Dorsolateral prefrontal cortex (tissue), 122 donors: ENCODE measurements at places on chromosomes 3 and 15.

DNA sequence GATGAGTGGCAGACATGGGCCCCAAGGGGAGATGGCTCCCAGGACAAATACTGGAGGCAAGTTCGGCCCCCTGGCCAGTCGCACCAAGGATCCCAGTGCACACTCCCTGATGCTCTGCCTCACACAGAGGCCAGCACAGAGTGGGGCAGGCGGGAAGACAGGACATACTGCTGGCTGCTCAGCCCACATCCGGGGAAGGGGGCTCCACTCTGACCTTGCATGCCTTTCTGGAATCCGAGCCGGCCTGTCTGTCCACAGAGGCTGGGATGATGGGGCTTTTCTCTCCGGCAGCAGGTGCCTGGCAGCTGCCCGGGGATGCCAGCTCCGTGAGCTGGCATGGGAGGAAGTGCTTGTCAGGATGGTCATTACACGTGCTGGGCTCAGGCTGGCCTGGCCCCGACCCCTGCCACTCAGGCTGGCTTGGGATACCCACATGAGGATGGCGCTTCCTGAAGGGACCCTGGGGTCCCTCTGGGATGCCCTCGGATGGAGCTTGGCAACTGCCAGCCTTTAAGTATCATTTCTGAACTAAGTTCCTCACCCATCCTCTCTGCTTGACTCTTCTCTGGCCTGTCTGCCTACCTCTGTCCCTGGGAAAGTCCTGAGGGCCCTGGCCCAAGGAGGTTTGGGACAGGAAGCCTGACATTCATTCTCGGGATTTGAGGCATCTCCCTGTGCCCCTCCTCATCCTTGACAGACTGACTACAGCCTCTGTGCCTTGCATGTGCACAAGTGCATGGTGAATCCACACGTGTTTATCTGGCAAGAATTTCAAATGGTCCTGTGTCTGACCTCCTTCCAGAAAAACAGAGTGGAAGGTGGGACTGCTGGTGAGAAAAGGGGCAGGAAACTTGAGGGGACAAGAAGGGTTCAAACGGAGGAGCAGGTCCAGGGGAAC lies 46.5 kb downstream of the EXOG start:
- no peak for DNase-seq

GRCh38 chr3:73141525-73141924 lies 80.1 kb downstream of the EBLN2 start:
- DNase-seq = no peak

DNA sequence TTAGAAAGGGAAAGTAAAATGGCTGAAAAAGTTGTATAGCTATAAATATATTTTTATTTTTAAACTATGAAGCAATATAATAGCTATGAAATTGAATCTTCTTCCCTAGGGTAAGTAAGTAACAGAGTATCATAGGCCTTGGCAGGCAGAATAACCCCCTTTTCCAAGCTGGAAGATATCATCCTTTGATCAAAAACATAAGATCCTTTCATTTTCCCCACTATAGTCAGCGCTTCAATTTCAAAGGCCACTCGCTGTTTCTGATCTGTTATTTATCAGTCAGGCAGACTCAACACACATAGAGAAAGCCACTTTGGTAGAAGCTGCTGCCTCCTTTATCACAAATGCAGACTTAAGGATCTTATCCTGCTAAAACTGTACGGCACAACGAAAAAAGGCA lies 74.0 kb upstream of the UBE2E2 start:
- DNase-seq = no peak

- DNase-seq = no peak
Measured at GRCh38 chr3:16211176-16211904, 36.9 kb downstream of the GALNT15 start.

DNA sequence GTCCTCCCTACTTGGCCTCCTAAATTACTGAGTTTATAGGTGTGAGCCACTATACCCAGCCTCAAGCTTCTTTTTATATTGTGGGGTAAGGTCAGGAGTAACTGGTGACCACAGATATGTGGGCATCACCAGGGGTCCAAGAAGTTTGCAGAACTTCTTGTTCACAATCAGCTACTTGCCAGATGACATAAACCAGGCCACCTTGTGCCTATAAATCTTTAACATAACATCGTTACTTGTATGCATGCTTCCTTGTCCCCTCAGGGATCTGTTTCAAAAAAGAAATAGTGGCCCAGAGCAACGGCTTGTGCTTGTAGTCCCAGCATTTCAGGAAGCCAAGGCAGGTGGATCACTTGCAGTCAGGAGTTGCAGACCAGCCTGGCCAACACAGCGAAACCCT lies 115.1 kb upstream of the FAM174B start:
- no peak for DNase-seq

DNA sequence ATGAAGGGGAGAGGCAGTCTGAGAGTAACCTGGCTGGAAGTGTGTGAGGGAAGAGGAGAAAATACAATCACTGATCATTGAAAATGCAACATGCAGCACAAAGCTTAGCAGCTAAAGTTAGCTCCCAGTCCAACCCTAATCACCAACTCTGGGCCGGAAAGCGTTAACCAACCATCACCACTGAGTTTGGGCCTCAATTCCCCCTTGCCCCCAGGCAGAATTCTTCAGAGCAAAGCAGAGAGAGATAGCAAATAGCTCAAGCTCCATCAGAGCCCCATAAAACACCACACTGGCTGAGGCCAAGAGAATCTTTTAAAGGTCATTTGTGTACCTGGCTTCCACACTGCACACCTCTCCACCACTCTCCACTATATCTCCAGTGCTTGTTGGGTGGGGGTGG lies 16.2 kb upstream of the PDIA5 start:
- no peak for DNase-seq

GRCh38 chr3:51275111-51275805 lies 109.8 kb upstream of the MANF start:
- no peak for DNase-seq

- peak; percentile 73 for DNase-seq
Measured at GRCh38 chr3:23805633-23806533, at the start of gene UBE2E1. TSS of gene UBE2E1 (plus strand) at chr3:23805955. CDS start at chr3:23807270, 1,315 bp downstream.

GRCh38 chr3:18114894-18115293 lies 310.2 kb downstream of the SATB1 start:
- no peak for DNase-seq

GRCh38 chr3:164883171-164883570 lies 195.1 kb downstream of the SI start:
- no peak for DNase-seq

DNA sequence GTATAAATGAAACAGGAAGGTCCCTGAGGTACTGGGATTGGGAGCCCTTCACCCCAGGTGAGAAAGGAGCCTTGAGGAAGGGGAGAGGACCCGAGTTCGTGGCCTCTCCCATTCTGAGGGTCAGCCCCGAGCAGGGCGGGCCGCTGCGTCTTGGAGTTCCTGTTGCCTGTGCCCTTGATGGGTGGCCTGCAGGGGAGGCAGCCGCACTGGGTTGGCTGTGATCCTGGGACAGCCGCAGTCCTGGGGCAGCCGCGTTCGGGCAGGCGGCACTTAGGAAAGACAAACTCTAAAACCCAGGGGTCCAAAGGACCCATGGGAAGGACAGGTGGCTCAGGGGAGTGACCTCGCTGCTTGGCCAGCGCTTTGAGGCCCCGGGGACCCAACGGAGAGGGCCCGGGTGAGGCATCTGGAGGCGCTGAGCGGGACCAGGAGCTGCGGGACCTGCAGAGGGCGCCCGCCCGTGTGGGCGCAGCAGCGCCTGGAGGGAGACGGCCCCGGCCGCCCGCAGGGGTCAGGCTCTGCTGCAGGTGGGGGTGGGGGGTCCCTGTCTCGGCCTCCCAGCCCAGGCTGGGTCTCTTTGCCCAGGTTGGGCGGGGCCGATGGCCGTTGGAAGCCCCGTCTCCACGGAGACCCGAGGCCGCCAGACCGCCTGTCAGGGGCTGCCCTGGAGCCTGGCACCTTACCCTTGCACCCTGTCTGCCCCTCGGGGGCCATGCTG lies 65.1 kb downstream of the HMCES start:
- peak; percentile 15 for DNase-seq

GRCh38 chr3:30146978-30147377 lies 459.4 kb upstream of the TGFBR2 start:
- no peak for DNase-seq

DNA sequence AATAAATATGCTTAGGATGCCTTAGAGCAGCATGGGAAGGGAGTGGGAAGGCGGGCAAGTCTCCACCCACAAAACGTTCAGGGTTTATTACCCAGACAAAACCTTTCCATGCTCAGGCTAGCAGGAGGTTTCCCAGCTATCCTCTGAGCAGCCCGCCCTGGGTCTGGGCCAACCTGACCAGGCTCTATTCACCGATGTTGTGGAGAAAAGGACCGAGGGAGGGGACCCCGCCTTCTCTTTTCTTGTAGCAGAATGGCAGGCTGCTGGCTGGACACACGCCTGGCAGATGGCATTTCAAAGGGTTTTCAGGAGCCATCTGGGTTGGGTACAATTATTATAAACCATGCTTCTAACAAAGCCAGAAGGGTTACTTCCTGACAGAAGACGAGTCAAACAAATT lies 540.9 kb downstream of the MAGI1 start:
- peak; percentile 46 for DNase-seq

DNA sequence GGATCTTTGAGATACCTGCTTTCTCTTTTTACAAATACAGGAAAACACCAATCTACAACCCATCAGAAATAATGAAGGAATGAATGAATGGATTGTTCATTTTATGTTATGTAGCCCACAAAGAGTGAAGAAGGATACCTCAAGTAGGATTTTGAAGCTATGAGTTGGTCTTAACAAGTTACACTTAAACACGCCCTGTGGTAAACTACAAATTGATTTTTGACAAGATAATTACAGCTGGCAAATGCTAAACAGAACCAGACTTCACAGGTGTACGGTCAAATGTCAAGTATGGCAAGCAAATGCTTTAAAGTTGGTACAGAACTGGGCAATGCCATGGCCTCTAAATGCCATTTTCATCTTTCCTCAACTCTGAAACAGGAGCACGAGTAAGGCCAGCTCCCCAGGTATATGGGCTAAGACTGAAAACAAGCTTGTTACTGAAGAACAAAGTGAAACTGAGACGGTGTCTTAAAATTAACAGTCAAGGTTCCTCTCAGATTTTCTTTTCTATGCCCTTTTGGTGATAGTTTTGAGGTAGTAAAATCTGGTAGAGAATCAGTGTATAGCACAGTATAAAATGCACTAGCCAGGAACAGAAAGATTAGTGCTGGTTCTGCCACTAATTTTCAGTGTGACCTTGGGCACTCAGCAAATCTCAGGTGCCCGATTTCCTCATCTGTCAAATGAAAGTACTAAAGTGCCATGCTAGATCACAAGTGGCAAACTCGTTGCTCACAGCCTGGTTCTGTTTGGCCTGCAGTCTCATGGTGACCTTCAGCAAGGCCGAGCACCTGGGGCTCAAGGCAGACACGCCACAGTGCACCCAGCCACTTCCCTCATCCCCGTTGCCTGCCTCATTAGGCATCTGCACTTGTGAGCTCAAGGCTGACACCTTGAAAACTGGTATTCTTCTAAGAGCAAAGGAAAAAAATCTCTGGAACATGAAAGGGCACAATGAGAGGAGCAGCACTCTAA lies 9.5 kb downstream of the RUVBL1 start:
- no peak for DNase-seq

DNA sequence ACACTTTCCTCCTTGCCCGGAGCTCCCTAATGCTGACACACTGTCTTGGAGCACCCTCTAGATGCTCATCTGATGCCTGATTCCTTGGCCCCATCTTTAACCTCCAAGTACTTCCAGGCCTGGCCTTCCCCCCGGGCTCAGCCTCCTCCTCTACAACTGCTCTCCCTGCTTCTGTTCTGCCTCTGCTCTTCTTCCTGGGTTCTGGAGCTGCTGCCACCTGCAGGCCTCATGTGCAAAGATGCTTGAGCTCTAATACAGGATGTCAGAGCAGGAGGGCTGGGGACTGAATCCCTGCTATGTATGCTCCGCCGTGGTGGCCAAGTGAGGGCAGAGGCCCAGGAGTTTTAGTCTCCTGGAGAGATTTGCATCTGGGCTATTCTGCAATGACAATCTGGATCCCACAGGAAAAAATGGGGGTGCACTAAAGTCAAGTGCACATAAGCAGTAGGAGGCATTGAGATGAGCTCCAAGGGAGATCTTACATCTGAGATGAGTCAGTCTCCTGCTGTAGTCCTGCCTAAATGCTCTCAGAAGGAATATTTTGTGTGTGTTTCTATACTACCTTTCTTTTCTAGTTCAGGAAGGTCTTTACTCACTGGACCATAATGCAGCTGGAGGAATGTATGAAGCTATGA lies 296.3 kb downstream of the UACA start:
- peak; percentile 60 for DNase-seq

DNA sequence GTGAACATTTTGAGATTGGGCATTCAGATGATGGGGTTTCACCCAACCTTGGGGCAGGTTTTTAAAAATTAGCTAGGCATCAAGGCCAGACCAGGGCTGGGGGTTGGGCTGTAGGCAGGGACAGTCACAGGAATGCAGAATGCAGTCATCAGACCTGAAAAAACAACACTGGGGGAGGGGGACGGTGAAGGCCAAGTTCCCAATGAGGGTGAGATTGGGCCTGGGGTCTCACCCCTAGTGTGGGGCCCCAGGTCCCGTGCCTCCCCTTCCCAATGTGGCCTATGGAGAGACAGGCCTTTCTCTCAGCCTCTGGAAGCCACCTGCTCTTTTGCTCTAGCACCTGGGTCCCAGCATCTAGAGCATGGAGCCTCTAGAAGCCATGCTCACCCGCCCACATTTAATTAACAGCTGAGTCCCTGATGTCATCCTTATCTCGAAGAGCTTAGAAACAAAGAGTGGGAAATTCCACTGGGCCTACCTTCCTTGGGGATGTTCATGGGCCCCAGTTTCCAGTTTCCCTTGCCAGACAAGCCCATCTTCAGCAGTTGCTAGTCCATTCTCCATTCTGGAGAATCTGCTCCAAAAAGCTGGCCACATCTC lies 6.1 kb downstream of the RHO start:
- DNase-seq = no peak

GRCh38 chr3:133401374-133402135 lies 1.7 kb downstream of the BFSP2 start:
- no peak for DNase-seq

DNA sequence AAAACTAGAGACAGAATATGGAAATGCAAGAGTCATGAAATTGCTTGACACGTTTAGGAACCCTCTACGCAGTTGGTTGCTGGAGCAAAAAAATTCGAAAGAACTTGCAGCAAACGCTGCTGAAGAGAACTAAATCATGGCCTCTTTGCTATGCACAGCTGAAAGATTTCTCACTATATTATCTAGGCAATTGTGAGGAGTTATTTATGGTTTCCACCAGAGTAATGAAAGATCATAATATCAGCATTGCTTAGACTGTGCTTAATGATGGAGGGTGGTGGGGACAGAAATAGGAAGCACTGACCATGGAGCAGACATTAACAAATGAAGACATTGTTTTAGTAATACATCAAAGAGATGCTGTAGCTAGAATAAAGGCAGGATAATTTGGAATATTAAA lies 593.4 kb upstream of the ZNF717 start:
- DNase-seq = no peak

GRCh38 chr15:101707983-101708382 lies 16.3 kb downstream of the TARS3 start:
- no peak for DNase-seq

DNA sequence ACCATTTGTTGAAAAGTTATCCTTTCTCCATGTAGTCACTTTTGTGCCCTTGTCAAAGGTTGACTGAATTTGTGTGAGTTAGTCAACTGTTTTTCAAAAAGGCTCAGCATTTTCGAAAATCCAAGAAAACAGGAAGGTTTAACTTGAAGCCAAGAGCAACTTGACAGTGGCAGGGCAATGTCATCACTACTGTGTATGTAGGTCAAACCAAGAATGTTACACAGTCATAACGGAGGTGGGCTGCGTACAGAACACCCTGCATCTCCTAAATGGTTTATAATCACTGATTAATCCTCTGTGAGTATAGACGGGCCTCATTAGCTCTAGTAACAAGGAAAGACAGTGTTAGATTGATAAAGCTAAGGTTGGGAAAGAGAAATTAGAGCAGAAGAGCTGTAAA lies 1064.9 kb downstream of the FHIT start:
- DNase-seq = no peak
